DMS79 (cell line): ENCODE measurements at places on chromosomes 7 and 10.

GRCh38 chr10:1411451-1411850, 325.9 kb downstream of the ADARB2 start:
- DNase-seq: no peak

GRCh38 chr10:47348661-47349470, 703 bp downstream of the RBP3 start:
- no peak for DNase-seq

- DNase-seq: no peak
Measured at GRCh38 chr7:23893176-23893941, 183.3 kb downstream of the STK31 start.

GRCh38 chr10:103712146-103712545, 143.2 kb downstream of the SH3PXD2A start:
- no peak for DNase-seq

DNA sequence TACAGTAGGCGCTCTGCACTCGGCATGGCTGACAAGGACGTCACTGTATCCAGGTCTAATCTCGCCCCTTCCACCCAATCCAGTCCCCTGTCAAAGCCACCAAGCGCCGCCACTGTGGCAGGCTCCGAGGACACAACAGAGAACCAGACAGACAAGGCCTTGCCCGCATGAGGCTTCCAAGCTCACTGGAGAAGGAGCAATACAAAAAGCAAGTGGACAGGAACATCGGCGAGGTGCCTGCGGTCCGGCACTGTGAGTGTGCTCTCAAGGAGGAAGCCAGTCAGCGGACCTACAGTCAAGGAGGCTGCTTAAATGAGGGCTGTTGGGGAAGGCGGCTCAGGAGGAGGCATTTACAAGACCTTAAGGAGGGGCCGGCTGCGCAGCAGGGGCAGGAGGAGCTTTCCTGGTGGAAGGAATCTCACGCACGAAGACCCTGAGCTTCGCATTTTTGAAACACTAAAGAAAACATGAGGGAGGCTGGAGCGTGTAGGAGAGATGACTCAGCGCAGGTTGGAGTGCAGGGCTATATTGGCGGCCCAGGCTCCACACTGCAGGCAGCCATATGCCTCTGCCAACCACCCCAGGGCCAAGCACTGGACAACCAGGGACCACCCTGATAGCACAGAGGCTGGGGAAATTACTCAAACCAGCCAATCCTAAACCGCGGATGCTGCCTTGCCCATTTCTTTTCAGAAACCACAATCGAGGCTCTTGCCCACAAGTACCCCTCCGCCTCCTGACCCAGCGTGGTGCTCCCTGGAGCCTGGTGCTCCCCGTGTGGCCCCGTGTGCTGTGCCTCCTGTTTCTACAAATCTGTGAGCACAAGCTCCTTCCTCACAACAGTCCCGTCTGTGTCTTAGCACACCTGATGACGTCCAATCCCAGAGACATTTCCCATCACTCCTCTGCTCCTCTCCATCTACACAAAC, 28.9 kb downstream of the GNA12 start:
- no peak for DNase-seq

DNA sequence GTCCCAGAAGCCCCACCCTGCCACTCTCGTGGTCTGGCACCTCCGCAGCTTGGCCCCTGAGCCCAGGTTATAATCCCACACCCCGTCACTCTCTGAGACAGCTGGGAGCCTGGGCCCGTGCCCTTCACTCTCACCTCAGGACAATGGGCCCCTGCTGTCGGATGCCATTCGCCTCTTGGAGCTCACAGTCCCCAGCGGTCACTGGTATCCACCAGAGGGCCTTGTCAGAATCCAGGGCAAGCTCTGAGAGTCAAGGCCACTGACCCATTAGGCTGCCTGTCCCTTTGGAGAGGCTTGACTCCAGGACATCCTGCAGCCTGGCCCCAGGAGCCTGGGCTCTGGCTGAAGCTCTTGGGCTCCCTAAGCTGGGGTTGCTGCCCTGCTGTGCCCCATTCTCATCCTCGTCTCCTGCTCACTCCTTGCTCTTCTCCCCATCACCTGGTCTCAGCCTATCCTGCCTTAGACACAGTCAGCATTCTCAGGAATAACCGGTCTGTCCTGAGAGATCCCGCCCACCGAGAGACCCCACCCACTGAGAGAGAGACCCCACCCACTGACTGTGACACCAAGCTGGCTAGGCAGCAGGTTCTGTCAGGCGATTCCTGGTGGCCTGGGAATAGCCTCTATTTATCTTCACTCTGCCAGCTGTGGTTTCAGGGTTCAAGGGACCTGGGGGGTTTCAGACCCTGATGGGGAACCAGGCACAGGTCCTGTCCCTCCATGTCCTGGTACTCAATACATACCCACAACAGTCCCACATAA, 27.7 kb downstream of the CPXM2 start:
- DNase-seq: no peak

GRCh38 chr10:93703066-93703465, 674 bp upstream of the FRA10AC1 start:
- no peak for DNase-seq

- DNase-seq: no peak
Measured at GRCh38 chr10:83542774-83543411, 596.4 kb upstream of the GHITM start.

- no peak for DNase-seq
Measured at GRCh38 chr7:64581926-64582894, 19.3 kb upstream of the ZNF680 start.

- DNase-seq: no peak
Measured at GRCh38 chr7:1611708-1612241, 41.9 kb upstream of the PSMG3 start.

- DNase-seq: no peak
Measured at GRCh38 chr10:72932259-72933015, 22.2 kb downstream of the PLA2G12B start.

DNA sequence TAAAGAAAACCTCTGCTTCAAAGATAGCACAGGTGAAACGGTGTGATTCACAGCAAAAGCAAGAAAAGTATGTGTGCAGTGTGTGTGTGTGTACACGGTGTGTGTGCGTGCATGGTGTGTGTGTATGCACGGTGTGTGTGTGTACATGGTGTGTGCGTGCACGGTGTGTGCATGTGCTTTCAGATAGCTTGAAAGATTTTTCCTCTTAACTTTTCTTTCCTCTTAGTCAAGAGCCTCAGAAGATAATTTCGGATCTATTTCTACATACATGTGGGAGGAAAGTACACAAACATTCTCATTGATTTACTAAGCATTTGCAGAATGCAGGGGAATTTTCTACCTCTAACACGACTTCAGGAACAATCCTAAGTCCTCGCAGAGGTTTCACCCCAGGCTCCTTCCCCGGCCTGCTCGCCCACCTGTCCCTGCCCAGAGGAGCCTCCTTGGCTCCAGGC, 2.9 kb downstream of the FGFR2 start:
- no peak for DNase-seq

GRCh38 chr10:86064219-86064618, 302.4 kb downstream of the GRID1 start:
- DNase-seq: no peak

DNA sequence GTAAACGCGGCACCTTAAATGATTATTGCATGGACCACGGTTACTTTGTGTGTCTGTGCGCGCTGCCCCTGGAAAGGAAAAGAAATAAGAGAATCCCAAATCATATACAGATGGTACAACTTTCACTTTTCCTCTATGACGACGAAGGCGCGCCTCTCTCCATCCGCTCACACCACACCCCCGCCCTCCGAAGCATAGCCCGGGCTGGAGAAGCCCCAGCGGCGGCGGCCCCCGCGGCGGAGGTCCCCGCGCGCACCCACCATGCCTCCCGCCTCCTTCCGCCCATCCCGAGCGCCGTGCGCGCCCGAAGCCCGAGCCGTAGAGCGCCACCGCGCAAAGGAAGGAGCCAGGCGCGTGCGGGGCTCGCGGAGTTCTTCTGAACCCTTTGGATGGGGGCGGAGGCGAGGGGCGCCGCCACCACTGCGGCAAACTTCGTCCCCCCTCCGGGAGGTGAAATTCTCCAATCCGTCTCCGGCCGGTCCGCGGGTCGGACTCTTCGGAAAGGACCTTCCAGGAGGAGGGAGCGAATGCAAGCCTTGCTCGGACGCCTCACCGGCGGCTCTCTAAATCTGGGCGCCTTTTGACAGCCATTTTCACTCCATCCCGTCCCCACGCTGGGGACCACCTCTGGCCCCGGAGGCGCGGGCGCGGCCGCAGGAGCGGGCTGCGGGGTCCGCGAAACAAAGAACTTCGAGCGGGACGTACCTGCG, 588 bp downstream of the GLI3 start:
- no peak for DNase-seq

GRCh38 chr7:92259610-92260247, 14.0 kb downstream of the ANKIB1 start:
- no peak for DNase-seq

DNA sequence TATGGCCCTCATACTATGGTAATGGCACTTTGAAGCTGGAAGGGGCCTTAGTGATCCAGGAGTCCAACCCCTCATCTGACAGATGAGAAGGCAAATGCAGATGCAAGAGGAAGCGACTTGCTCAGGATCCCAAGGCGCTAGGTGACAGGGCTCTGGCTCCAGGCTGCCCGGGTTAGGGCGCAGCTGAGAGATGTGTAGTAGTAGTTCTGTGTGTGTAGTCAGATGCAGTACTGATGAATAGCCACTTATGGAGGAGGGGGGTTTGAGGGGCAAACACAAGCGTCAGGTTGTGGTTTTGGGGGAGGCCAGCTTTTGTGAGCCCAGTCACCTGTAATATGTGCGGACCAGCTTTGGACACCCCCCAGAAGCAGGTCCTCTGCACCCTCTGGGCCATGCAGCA, 4.8 kb downstream of the ADRA2A start:
- DNase-seq: no peak

DNA sequence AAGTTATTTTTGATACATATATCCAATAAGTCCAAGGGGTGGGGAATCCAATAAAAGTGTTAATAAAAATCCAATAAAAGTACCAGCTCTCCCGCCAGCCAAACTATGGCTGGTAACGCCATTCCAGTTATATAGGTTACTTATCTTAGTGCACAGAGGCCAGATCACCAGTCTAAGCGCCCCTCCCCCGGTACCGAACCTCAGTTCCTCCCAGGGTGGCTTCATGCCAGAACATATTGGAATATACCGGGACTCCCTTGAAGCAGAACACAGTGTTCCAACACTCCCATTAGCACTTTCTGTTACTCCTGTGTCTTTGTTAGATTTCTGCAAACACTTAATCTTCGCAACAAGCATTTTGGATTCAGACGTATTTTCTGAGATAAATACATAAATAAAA, 7.5 kb downstream of the FBH1 start:
- no peak for DNase-seq

- no peak for DNase-seq
Measured at GRCh38 chr7:30396389-30396788, 82.2 kb downstream of the NOD1 start.

DNA sequence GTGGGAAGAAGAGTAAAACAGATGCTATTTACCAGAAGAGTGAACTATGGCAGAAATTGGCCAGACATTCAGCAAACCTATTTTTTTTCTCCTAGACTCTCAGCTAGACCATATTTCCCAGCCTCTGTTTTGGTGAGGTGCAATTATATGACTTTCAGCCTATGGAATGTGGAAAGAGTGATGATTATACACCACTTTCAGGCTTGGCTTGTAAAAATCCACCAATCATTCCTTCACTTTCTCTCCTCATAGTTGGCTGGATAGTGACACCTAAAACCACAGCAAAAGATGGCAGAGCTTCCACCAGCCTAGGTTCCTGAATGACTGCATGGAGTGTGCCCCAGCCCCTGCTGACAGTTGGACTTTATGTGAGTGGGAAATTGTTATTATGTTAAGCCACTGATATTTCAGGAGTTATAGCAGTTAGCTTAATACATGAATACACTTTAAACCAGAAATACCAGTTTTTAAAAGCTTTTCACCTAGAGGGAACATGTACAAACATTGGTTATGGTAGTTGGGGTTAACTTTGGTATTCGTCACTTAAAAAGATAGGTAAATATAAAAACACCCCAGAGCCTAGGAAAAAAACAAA, 19.1 kb upstream of the TNKS2 start:
- no peak for DNase-seq
